ENCODE measurements at places on chromosomes 2 and 18.

DNA sequence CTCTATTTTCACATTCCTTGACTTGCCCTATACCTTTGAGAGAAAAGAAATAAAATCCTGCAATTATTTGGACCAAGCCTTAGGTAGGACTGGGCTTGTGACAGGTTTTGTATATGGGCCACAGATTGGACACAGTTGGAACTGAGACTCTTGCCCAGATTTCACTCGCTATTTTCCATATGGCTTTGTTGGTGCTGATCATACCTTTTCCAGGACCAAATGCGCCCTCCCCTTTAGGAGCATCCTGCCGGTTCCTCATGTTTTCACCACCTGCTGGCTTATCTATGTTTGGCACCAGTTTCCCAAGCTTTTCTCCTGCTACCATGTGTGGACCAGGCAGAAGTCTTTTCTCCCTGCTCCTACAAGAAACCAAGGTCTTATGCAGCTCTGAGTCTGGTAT lies 494.9 kb downstream of the EPHA4 start:
- DNase-seq = no peak

- no peak for DNase-seq
Measured at GRCh38 chr18:46037512-46038305, 34.4 kb downstream of the PSTPIP2 start.

DNA sequence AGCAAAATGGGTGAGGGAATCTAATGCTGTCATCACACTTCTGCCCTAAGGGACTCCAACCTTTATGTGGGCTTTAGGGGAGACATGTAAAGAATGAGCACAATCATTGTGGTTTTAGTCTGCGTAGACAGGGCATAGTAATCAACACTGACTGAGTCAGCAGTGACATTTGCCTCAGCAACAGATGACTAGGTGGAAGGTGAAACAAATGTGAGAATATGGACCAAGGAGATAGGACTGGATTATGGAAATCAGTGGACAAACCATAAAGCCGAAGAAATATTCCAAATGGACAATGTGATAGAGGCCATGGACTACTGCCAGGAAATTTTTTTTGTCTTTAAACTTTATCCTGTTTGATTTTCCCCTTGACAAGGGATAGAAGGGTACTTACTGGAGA lies 83.9 kb downstream of the PDK1 start:
- DNase-seq = peak; percentile 61

GRCh38 chr2:192729369-192729768 lies 534.6 kb upstream of the TMEFF2 start:
- no peak for DNase-seq

- no peak for DNase-seq
Measured at GRCh38 chr2:98446850-98447249, 2.2 kb downstream of the INPP4A start.

DNA sequence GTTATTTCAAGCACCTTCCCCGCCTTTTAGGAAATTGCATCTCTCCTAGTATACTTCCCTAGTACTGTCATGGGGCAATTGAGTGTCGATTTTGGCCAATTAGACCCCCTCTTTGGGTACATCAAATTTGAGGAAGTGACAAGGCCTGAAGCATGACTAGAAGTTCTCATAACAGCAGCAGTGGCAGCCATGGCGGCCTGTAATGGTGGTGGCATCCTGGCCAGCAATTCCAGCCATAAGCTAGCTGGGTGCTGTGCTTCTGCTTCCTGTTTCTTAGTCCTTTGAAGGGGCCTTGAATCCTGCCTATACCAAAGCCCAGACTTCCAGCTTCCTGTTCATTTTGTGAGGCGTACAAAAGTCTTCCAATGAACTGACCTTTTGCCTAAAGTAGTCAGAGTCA lies 523.1 kb downstream of the PLCL1 start:
- no peak for DNase-seq

DNA sequence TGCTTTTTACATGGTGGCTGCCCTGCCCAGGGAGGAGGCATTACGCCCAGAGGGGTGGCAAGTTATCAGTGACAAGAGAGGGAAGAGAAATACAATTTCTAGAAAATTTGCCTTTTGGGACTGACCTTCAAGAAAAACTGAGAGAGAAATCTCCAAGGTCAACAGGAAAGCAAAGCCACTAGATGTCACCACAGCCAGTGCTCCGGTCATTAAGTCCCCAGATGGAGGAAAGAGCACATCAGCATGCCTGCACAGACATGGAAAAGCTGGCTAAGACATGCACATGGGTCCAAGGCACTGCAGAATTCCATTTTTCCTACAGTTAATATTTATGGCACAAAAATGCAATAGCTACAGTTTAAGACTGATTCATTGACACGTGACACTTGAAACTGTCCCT lies 21.0 kb downstream of the FHL2 start:
- DNase-seq = no peak

Data from AG08395 (cell line).